ENCODE measurements at places on chromosomes 2 and 18.

DNA sequence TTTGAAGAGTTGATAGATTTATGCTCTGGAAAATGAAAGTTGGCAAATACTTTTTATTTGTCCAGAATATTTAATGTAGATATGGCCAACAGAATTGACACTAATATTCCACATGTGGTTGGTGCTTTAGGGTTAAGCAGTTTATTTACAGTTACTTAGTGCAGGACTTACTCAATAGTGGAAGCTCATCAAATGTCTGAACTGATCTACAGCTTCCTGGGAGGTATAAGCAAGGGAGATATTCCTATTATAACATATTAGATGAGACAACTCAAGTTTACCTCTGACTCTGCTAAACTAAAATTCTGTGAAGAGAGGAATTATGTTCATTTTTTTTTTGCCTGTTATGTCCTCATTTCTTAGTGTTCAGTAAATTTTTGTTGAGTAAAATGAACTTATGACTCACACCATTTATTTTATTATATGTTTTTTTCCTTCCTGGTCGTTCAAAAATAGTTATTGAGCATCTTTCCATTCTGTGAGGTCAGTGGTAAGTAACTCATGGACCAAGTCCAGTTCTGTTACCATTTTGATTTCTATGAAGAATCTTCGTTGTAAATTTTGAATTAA lies 13.6 kb downstream of the ABI2 start:
- no peak for DNase-seq

DNA sequence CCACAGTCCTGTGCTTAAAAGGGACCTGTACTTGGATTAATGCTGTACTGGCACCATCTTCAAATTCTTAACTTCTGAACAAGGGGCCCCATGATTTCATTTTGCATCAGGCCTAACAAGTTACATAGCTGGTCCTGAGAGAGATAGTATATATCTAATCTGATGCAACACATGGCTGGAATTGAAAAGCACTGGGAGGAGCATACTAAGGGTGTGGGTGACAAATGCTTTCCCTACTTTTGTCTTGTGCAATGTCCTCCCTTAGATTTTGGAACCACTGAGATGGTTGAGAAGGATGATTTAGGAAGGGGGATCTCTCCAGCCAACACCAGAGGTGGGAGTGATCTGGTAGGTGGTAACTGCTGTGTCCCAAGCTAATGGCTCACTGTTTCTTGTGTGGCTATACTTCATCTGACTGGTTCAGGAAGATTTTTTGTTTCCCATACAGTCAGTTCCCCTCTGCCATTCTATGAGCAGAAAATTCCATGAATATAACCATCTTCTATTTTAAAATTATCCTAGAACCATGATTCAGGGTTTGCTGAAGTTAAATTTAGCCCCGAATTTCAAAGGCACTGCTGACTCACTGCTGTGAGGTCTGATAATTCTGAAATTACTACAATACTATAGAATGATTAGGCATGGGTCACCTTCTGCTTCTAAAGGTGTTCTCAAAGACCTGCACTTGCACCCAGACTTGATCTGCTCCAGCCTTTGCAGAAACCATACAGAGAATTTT lies 108.3 kb upstream of the NCKAP5 start:
- DNase-seq: no peak

GRCh38 chr18:32446780-32447179 lies 23.9 kb downstream of the GAREM1 start:
- no peak for DNase-seq

DNA sequence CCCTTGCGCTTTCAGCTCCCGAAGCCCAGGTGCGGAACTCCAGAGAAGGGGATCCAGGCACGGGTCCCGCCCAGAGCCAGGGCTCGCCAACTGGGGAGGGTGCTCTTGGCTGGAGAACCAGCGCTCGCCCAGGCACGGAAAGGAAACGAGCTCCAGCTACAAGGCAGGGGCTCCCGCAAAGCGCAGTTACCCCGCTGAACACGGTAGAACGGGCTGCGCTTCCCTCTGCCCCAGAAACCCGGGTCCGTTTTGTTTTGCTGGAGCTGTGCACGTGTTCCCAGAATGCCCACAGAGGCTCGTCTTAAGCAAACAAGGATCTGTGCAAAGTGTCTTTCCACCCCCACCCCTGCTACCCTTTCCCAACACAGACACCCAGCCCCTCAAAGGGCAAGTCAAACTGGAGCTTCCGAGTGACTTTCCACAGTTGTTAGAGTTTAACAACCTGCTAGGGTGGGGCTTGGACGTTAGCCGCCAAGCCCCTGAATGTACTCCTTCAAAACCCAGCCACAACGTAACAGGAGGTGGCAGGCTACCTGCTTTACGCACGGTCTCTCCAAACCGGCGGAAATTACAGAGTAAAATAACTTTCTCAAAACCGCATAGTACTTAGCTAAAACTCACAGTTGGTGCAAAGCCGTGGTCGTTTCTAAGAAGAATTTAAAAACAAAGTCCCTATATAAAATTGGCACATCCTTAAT lies 775 bp downstream of the RNF125 start:
- DNase-seq: peak; percentile 20

DNA sequence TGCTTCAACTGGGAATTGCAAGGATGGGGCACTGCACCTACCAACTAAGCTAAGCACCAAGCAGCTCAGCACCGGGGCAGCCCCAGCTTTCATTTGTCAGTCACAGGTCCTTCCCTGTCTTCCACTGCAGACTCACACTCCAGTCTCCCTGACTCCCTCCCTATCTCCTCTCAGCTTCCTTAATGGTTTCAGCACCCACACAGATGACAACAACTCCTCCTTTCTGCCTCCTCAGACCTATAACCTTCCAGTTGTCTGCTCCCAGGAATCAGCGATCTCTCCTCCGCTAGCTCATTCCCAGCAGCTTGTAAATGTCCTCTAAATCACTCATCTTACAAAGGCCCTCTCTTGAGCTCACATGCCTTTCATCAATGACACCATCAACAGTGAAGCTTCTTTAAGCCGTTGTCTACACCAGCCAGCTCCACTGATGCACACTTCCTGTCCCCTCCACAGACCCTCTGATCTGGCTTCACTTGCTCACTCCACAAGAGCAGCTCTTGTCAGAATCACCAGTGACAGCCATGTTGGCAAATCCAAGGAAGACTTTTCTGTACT lies 32.1 kb downstream of the CLASP1 start:
- peak; percentile 33 for DNase-seq

DNA sequence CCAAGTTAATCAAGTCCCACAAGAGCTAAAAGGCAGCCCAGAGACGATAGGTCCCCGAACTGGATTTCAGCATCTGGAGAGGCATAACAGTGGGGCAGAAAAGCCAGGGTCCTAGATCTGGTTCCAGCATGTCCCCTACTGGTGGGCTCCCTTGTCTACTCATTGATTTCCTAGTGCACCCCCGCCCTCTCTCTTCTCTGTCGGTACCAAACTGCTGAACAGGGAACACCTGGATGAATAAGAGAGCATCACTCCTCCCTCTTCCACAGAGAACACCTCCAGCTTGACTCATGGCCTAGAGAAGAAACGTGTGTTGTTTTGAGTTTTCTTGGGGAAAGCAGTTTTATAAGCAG lies 101.3 kb downstream of the FOXI3 start:
- no peak for DNase-seq

GRCh38 chr18:3212657-3213056 lies 7.1 kb downstream of the MYOM1 start:
- no peak for DNase-seq

DNA sequence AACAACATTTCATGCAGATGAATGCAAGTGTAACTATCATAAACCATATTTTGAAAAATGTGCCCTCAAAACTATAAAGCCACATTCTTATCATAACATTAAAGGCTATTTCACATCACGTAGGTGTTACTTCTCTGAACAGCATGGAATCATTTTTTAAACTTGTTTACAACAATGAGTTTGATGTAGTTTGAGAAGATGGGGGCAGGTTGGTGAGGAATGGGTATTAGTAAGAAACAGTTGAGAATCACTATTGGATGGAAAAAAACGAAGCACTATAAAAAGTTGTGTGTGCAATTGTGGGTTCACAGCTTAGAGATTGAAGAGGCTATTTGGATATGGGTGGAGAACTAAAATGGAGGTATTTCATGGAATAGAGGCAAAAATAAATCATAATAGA lies 569.1 kb downstream of the ARHGAP15 start:
- no peak for DNase-seq

DNA sequence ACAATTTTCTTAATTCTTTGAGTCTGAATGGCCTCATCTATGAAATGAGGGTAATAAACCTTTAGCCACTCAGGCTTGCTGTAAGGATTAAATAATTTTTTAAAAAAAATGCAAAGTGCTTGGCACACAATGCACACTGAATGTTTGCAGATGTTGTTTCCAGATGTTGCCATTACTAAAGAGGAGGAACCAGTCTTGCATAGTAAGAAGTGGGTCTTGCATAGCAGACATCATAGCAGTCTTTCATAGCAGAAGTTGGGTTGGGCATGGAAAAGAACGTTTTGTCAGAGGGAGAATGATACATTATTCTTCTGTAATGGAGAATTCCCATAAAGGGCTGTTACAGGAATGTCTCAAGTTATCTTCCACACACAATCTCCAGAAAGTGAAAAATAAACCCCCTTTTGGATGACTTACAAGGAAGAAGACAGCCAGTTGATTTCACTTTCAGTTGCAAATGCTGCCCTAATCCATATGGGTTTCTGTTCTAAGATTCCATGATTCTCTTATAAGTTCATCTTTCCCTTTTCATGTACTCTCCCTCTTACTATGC lies 327.7 kb downstream of the SUCLG1 start:
- DNase-seq: no peak

DNA sequence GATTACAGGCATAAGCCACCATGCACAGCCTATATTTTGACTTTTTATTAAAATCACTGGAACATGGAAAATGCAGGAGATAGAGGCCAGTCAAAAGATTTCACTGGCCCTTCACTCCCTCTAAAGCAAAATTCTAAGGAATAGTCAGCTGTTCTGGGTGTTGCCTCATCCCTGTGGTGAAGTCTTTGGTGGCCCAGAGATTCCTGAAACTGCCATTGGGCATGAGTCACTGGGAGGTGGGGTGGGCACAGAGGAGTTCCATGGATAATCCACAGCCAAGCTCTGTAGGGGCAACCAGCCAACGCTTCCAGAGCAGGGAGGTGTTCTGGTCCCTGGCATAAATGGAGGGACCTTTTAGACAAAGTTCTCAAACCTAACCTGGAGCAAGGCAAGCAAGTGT lies 89.7 kb upstream of the TTC39C start:
- DNase-seq: no peak

DNA sequence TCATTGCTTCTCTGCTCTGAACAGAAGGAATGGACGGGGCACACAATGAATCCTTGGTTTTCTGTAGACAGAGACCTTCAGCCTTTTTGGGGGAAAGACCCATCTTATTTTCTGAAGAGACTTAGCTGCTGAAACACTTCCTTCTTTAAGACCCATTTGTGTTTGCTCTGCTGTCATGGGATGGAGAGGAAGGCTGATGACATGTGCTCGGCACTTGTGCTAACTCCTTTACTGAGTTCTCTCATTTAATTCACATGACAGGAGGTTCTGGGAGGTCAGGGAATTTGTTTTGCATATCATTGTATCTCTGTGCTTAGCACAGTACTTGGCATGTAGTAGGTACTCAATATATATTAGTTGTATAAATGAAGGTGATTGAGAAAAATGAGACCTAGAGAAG lies 39.0 kb downstream of the OXER1 start:
- no peak for DNase-seq

DNA sequence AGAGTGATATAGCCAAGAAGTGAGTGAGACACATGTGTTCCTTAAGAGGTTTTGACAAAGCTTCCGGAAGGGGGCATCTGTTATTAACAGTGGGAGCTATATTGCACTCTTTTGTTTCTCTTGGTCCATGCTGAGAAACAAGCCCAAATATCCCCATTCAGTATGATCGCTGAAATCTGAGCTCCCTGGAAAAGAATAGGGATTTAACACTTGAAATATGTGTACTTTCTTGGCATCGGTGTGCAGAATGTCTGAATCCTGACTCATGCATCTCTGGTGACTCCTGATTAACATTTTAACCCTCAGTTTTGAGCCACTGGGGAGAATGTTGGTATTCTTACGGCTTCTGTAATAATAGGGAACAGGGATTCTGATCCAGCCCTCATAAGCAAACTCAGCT lies 448.1 kb downstream of the TSN start:
- DNase-seq: no peak

DNA sequence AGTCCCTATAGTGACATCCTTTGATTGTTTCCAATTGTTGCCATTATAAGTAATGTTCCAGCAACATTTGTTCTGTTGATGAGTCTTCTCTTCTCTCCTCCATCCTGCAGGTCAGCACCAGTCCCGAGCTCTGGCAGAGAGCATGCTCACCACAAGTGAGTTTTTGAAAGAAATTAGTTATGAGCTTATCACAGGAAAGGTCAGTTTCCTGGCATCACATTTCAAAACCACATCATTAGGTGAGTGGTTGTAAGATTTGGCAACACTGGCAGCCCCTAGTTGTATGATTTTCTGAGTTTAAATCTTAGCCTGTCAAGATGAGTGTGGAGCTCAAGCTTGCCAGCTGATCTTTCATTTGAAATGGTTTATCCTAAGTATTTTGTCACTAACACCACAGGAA lies 149.6 kb downstream of the ESCO1 start:
- no peak for DNase-seq

GRCh38 chr2:197985029-197985638 lies 180.7 kb downstream of the PLCL1 start:
- no peak for DNase-seq

DNA sequence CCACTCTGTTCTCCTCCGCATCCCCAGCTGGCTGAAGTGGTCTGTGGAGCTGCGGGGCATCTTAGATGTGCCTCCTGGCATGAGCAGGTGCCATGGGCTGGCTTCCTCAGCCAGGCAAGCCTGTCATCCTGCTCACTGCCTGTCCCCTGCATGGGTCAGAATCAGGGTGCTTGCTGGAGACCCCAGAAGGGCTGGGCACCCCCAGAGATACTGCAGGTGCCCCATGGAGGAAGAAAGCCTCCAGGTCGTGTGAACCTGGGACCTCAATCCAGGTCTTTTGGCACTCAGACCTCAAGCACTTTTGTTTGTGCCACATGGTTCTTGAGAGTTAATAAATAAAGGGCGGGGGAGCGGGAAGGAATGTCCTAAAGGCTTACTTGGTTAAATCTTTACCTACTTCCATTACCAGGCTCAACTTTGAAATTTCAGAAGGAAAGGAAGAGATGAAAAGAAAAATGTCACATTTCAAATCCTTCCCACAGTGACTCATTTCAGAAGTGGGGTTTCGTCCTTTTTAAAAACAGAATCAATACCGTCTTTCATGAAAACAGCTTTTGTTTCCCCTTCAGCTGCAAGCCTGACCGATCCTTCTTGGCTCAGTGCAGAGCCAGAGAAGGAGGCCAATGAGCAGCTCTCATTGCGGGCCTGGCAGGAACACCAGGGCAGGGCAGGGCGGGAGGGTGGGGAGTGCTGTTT lies 69.9 kb downstream of the RHOB start:
- no peak for DNase-seq

GRCh38 chr2:235945608-235946140 lies 222.5 kb downstream of the GBX2 start:
- DNase-seq: no peak

DNA sequence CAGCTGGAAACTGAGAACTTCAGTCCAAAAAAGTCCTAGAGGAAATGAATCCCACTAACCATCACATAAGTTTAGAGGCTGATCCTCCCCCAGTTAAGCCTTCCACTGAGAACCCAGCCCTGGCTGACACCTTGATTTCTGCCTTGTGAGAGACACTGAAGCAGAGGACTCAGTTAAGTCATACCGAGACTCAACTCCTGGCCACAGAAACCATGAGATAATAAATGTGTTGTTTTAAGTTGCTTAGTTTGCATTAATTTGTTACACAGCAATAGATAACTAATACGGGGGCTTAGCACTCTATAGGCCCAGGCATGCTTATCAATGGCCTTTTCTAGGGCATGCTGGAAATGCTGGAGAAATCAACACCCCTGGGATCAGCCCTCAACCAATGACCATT lies 3.4 kb upstream of the ADD2 start:
- no peak for DNase-seq

- DNase-seq: no peak
Measured at GRCh38 chr2:56121995-56122394, 61.8 kb upstream of the CCDC85A start.

All from Kasumi-1 (cell line).